Posterior vena cava (tissue), 2 donors: ENCODE measurements at places on chromosomes 4 and X.

DNA sequence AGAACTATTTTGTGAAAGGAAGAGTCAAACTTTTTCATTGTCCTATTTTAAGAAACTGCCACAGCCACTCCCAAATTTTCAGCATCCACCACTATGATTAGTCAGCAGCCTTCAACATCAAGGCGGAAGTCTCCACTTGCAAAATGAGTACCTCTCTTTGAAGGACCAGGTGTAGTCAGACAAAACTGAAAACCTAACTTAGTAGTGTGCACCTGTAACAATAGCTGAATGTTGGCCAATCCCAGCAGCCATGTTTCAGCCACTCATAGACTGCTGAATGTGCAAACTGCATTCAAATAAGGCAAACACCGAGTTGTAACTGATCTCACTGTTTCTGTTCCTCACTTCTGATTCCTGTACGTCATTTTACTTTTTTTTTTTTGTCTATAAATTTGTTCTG lies 341.1 kb downstream of the IL15 start:
- DNase-seq: no peak

- no peak for DNase-seq
Observed at GRCh38 chr4:20299515-20299914, 47.8 kb downstream of the SLIT2 start.

DNA sequence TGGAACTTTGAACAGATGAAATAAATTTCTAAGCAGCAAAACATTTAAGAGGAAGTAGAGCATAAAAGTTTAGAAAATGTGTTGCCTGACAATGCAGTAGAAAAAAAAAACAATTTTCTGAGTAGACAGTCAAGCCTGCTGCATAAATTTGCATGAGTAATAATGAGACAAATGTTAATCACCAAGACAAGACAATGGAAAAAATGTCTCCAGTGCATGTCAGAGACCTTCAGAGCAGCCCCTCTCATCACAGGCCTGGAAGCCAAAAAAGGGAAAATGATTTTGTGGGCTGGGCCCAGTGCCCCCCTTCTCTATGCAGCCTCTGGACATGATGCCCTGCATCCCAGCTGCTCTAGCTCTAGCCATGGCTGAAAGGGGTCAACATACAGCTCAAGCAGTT lies 204.6 kb downstream of the COX18 start:
- no peak for DNase-seq

- DNase-seq: no peak
Observed at GRCh38 chr4:172998527-172999469, 169.8 kb upstream of the GALNT7 start.

GRCh38 chr4:150259861-150260567 lies 181.8 kb downstream of the DCLK2 start:
- DNase-seq: no peak

GRCh38 chrX:102859550-102859871 lies 77.6 kb upstream of the RAB40AL start:
- DNase-seq: no peak

DNA sequence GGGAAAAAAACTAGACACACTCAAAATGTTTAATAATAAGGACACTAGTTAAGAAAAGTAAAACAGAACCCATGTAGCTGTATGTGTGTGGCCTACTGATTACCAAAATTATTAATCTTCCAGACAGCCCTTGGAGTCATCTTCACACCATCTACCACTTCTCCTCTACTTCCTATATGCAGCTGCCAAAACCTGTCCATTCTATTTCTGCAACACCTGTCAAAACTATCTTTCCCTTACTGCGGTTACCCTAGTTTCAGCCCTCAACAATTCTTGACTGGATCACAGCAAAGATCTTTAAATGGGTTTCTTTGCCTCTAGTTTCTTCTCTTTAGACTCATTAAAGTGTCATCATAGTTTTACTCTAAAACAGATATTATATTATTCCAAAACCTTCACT lies 72.6 kb downstream of the GPR82 start:
- DNase-seq: no peak

DNA sequence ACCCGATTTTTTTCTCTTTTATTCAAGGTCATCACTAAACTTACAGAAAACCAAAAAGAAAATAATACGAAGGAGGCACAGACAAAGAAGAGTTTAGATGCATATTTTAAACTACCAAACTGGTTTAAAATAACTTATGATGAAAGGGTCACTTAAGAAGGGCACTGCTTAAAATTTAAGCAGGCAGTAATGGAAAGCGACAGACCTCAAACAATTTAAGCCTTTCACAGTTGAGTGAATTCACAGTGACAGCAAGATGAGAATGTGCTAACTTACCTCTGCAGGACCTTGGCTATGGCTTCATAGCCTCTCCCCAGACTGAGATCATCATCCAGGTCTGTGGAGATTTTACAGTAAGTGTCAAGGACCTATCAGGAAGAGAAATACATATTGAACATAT lies 112.1 kb downstream of the TTC29 start:
- DNase-seq: no peak

DNA sequence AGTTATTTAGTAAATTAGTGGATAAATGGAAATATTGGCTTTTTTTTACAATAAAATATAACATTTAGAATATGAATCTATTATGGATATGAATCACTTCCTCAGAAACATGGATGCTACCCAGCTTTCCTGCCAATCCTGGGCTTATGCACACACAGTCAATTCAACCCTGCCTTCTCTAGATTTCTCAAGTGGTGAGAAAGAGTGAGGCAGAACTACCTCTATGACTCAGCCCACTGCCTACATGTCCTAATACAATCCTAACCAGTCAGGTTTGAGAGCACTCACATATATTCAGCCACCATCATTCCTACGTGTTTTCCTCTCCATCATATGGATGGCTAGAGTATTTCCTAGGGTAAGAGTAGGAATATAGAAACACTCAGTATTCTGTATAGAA lies 91.1 kb upstream of the ANKRD50 start:
- no peak for DNase-seq

- DNase-seq: no peak
Observed at GRCh38 chr4:3468804-3469203, 5.7 kb downstream of the DOK7 start.

DNA sequence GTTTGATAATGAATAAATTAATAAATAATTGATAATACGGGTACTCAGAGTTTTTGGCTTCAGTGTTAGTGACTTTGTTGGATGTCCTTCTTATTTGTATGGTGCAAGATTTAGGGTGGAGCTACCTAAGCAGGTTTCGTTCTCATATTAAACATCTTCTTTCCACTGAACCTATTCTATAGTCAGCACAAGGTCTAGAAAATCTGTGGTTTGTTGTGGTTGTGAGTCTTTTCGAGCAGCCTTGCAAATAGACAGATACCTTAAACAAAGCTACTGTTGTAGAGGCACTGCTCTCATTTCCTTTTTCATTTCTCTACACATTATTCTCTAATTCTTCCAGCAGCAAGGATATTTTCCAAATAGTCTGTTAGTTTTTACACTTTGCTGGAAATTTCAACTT lies 38.1 kb upstream of the SPANXD start:
- no peak for DNase-seq

- DNase-seq: no peak
Observed at GRCh38 chrX:108199691-108200090, 108.1 kb downstream of the ATG4A start.

DNA sequence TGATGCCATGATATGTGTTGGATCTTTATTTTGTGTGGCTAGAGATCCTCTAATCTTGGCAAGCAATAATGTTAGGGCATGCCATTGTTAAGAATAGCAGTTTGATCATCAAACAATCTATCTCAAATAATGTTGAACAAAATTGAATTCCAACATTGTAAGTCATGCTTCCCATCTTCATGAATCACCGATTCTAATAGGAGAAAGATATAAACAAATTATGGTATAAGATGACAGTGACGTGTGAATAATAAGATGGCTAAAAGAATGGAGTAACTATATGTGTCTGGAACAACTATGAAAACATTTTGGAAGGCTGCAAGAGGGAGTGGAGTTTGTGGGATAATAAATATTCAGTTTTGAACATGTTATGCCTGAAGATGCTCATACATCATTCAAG lies 208.4 kb downstream of the DTHD1 start:
- no peak for DNase-seq

- no peak for DNase-seq
Observed at GRCh38 chrX:18649498-18649951, 22.4 kb downstream of the RS1 start.

DNA sequence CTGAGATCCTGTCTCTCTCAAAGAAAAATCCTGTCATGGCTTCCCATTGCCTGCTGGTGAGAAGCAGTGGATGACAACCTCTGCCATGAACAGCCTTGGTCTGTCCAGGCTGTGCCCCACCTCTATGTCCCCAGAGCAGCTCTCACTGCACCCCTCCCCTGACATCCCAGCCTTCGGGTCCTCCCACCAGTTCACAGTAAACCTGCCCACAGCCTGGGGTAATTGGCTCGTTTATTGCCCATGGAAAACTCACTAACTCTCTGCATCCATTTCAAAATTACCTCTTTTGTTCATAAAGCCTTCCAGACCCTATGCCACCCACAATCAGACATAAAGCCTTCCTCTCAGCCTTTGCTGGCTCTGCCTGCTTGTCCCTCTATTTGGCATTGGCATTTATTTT lies 10.7 kb upstream of the HMGB3 start:
- DNase-seq: peak; percentile 18

DNA sequence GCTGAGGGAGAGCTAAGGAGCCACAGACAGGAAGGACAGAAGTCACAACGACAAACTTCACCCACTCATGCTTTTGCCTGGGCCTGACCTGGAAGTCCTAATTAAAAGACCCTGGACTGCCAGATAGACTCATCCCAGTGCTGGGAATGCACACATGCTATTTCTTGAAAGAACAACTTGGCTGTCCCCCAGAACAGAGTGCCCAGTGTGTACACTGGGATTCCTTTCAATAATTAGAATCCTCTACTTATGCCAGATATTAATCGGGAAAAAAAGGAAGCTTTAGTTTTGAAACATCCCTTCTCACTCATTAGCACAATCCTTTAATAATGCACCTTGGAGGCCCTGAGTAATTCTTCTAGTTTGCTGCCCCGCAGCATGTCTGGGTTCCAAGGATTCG lies 3.4 kb downstream of the HOPX start:
- DNase-seq: no peak

- DNase-seq: no peak
Observed at GRCh38 chr4:170691168-170691567, 601.4 kb upstream of the AADAT start.

- DNase-seq: no peak
Observed at GRCh38 chr4:54099748-54100574, at the start of gene GSX2. Gene GSX2 (plus strand): TSS chr4:54100163. CDS start chr4:54100345, 182 bp downstream.

- no peak for DNase-seq
Observed at GRCh38 chr4:124519196-124519595, 193.3 kb downstream of the ANKRD50 start.

GRCh38 chrX:34341258-34341657 lies 209.1 kb upstream of the FAM47A start:
- DNase-seq: no peak

DNA sequence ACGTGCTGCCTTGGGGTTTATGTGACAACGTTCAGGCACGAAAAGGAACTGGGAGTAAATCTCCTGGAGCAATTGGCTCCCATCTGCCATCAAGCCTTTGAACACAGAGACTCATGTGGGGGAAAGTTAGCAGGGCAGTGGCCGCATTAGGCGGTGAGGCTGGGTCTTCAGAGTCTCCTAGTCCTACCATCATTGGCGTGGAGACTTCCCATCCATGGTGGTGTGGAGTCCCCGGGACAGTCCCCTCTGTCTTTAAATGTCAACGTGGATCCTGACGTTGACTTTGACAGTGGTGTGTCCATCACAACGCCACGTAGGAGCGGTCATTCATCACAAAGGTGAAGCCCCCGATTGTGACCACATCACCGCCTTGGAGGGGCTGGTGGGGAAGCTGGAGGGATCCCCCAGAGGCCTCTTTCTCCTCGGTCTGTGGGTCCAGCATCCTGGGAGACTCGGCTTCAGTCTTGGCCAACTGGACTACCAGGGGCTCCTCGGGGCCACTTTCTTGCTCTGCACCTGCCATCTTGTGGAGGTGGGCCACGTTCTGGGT lies 21.8 kb downstream of the CRLF2 start:
- DNase-seq: no peak

GRCh38 chr4:176198316-176198903 lies 3.0 kb upstream of the SPATA4 start:
- DNase-seq: no peak

DNA sequence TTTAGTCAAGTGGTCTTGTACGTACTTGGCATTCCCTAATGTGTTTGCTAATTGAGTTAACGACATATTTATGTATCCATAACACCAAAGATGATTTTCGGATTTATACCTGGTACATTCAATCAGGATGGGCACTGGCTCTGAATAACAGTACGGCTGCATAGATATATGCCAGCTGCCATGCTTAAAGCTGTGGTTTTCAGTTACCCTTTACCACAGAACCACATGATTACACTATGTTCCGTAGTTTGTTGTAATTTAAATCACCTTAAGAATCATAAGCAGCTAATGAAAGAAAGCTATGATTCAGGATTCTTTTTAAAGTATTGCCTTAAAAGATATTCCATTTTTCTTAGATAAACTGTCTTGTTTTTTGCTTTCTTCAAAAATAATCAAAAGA lies 53.6 kb downstream of the FIP1L1 start:
- no peak for DNase-seq

GRCh38 chr4:86967073-86967472 lies 32.3 kb downstream of the AFF1 start:
- DNase-seq: no peak

GRCh38 chr4:150067859-150068258 lies 10.4 kb upstream of the DCLK2 start:
- no peak for DNase-seq

- no peak for DNase-seq
Observed at GRCh38 chr4:109029987-109030386, 267.1 kb upstream of the ETNPPL start.

GRCh38 chrX:16100673-16101072 lies 22.7 kb upstream of the GRPR start:
- DNase-seq: no peak

DNA sequence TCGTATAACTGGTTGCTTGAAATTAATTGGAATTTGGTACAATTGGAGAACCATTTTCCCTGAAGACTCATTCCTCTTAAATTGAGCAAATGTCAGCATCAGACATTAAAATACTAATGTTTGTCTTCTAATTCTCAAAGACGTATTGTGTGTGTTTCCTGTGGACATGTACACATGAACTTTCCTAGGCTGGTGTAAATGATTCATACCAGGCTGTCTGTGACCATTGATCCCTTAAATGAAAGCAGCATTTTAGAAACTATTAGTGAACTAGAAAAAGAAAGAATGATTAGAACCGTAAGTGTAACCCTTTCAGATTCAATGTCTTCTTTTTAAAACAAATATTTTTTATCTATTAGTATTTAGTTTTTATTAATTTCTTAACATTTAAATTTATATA lies 332.9 kb downstream of the PPP3CA start:
- DNase-seq: no peak

GRCh38 chr4:139142087-139142486 lies 34.9 kb downstream of the ELF2 start:
- no peak for DNase-seq

GRCh38 chr4:126192506-126192905 lies 877.8 kb downstream of the FAT4 start:
- DNase-seq: no peak

GRCh38 chrX:139332441-139332840 lies 198.1 kb upstream of the F9 start:
- no peak for DNase-seq
